ENCODE measurements at places on chromosomes 7 and 10. TPM values are rescaled to one million over a fixed set of nuclear protein-coding genes. Genes with fewer than 3 reads are reported as not detected.

- no peak for DNase-seq
Observed at GRCh38 chr10:6795541-6795940, 215.5 kb upstream of the PRKCQ start.

OR9A2 gene
- not detected for total RNA-seq

- no peak for DNase-seq
Observed at GRCh38 chr10:122468926-122469781, 7.8 kb downstream of the HTRA1 start.

FGFBP3 gene
- total RNA-seq, result 6.5 TPM

GRCh38 chr10:12811826-12812225 is 189.7 kb downstream of the CCDC3 start:
- no peak for DNase-seq

- DNase-seq, result peak; percentile 67
Observed at GRCh38 chr10:92690211-92690914, 608 bp downstream of the HHEX start.

GRCh38 chr7:44282601-44283171 is 42.7 kb downstream of the CAMK2B start:
- DNase-seq, result no peak

CCL24 gene
- total RNA-seq, result not detected

DNA sequence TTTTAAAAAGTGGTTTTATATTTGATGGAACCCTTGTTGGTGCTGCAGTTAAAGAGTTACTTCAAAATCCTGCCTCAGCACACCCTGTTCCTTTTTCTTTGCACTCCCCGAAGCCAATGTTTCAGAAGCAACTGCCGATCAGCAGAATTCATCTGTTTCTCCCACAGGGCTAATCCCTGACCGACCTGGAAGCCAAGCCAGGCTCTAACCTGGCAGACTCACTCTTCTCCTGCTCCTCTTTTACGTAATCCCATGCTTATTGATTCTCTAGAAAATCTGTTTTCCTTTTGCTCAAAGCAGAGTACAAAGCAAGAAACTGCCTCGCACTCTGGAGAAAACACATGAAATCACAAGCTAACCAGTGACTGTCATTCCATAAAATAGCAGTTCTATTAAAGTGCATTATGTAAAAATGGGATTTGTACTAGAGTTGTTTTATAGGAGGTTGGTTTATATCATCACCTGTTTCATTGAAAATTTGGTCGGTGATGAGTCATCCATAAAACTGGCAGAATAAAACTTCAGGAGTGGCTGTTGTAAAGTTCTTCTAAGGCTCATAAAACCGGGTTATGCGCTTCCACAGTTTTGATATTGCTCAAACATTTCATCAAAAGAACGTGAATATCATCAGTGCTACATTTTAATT is 99.9 kb downstream of the CNTNAP2 start:
- DNase-seq, result no peak

NAT16 gene
- not detected for total RNA-seq

- no peak for DNase-seq
Observed at GRCh38 chr7:644381-645305, 81.9 kb upstream of the DNAAF5 start.

DNA sequence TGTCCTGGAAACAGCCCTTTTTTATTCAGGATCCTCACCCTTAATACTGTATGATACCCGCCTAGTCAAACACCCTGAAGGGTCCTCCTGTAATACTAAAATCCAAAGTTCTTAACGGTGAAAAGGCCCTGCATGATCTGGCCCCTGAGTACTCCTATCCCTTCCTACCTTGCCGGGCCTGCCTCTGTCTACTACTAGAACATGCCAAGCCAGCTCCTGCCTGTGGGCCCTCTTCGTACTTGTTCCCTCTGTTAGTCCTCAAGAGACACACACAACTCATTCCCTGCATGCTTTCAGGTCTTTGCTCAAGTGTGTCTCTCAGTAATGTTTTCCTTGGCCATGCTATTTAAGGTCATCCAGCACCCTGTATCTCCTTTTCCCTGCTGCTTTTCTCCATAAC is 5.0 kb upstream of the WAPL start:
- no peak for DNase-seq

GRCh38 chr10:57657164-57657765 is 610.4 kb downstream of the IPMK start:
- DNase-seq, result peak; percentile 1

DNA sequence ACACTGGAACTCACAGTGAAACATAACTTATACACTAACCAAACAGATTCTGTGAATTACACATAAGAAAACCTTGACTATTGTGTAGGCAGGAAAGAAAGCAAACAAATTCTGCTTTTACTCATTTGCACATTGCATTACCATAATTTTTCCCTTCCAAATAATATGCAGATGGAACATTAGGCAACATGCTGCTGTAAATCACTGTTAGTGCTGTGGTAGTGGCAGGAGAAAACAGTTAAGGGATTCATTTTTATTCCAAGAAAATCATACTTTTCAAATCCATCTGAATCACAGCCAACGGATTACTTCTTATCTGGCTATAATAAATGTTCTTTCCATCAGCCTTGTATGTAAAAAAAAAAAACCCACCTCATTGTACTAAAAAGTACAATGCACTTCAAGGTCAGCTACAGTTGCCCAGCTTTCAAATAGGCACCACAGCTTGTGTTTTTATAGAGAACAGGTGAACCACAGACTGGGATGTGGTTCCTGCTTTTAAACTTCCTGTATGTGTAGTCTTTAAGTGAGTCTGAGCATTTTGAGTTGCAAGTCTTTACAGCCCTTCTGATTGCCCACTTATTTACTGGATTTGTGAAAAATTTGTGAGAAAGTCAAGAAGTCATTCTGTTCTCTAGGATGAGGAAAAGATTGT is 590.0 kb upstream of the SEMA3D start:
- DNase-seq, result no peak

GRCh38 chr7:127252377-127252713 is 396 bp downstream of the GRM8 start:
- DNase-seq, result no peak

TRIM8 gene
- 68.4 TPM for total RNA-seq

DNA sequence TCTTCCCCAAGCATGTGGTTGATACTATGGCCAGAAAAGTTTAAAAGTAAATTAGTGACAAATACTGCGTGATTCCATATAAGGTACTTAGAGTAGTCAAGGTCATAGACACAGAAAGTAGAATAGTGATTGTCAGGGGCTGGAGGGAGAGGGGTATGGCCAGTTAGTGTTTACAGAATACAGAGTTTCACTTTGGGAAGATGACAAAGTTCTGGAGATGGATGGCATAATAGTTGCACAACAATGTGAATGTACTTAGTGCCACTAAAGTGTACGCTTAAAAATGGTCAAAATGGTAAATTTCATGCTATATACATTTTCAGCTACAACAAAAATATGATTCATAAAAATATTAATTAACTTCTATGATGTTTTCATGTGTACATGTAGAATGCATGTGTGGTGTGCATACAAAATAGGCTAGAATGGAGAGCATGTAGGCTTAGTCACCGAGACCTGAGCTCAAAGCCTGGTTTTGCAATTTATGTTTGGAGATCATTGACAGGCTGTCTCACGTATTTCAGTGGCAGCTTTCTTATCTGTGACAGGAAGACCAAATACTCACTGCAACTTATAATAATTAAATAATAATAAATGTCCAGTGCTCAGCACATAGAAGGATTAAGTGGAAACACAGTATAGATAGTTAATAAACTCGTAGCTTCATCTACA is 625.6 kb downstream of the SUGCT start:
- no peak for DNase-seq

DNA sequence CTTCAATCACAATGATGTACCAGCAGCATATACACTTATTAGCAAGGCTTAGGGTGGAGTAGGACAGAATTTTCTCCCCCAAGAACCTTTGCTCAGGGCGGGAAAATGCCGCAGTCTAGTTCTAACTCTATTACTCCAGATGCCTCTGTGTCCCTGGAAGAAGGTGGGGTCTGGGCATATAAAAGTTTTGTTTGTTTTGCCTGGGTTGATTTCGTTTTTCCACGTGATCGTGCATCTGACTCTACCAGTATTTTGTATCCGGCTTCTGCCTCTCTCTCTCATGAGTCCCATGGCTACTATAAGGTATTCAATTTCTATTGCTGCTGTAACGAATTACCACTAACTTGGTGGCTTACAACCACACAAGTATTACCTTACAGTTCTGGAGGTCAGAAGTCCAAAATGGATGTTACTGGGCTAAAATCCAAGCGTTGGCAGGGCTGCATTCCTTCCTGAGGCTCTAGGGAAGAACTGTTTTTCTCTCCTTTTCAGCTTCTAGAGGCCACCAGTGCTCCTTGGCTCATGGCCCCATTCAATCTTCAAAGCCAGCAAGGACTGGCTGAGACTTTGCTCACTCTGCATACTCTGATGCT is 181.2 kb upstream of the PRSS58 start:
- no peak for DNase-seq

ANLN gene
- not detected for total RNA-seq

JAKMIP3 gene
- 0.36 TPM for total RNA-seq

DNA sequence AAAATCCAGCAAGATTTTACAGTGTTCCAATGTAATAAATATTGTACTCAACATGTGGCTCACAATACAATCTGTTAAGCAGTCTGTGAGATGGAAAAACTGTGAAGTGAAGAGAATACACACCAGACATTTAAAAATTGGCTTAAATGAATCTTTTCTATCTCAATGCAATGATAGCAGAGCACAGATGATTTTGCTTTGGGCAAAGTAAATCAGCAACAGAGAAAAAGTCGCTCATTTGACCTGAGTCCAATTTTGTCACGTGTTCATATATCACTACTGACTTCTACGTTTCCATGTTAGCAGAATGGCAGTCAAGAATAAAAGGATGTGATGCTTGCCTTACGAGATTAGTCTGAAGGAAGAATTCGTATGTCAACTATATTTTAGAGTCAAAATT is 506.7 kb downstream of the POM121L12 start:
- DNase-seq, result no peak

GRCh38 chr7:138223402-138223879 is 147.2 kb downstream of the AKR1D1 start:
- DNase-seq, result no peak

KIAA1549 gene
- 0.06 TPM for total RNA-seq

PHKG1 gene
- 2.9 TPM for total RNA-seq

GRCh38 chr7:8058322-8058721 is 89.7 kb downstream of the GLCCI1 start:
- no peak for DNase-seq
